ENCODE measurements at places on chromosomes 2 and 18.

DNA sequence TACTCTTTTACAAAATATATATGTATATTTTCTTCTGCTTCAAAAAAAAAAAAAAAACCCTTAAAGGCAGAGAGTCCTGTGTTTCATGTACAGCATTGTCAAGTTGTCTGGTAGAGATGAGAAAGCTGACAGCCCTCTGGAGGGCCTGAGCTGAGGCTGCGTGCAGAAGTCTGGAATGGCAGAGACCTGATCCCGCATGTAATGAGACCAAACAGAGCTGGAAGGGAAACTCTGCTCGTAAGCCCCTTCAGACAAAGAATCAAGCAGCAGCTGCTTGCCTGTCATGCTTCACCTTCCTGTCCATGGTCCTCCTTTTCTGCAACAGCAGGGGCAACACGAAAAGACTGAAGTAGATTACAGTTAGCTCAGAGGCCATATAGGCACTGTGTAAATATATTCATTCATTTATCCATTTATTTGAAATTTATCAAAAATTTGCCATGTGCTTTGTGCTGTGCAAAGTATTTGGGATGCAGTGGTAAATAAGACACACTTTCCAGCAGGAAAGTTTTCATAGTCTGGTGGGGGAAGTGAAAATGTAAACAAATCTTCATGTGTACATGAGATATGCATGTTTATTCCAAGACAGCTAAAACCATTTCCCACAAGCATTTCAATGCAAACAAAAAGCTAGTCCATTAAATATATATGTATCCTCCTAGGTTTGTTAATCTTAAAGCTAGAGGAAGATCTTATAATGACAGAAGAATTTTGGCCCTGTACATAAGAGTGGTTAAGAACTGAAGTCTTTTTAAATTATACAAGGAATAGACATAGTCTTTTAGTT, 912.7 kb downstream of the CPS1 start:
- no peak for DNase-seq

GRCh38 chr2:634041-634440, 43.2 kb downstream of the TMEM18 start:
- DNase-seq = no peak

- DNase-seq = peak; percentile 62
Measured at GRCh38 chr2:19863303-19864041, 38.3 kb downstream of the TTC32 start.

DNA sequence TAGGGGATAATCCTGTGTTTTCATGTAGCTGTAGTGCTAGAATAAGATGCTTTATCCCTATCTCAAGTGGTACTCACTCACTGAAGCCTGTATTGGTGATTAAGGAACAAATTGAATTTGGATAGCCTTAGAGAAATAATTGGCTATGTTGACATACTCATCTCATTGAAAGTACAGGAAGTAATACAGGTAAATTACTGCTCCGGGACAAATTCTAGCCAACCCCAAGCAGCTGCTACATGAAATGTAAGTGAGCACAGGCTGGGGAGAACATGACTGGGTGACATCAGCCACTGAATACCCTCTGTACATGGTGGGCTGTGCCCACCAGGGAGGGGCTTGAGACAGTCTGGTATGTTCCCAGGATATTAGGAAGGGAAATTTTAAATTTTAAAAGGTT, 188.4 kb upstream of the RASGRP3 start:
- no peak for DNase-seq

DNA sequence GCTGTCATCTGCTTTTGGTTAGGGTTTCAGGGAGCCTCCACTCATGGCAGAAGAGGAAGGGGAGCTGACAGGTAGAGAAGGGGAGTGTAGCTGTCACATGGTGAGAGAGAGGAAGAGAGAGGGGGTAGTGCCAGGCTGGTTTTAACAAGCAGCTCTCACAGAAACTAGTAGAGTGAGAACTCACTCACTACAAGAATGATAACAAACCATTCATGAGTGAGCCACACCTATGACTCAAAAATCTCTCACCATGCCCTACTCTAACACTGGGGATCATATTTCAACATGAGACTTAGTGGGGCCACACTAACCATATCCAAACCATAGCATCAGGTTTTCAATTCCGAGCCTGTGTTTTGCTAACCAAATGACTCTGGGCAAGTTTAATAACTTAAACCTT, 274.9 kb upstream of the VWC2L start:
- DNase-seq = peak; percentile 12

GRCh38 chr2:71700658-71701397, 247.5 kb downstream of the DYSF start:
- no peak for DNase-seq
